Bronchus fibroblast of lung (primary cell): ENCODE measurements at places on chromosomes 5 and 9. TPM values are rescaled to one million over a fixed set of nuclear protein-coding genes. Genes with fewer than 3 reads are reported as not detected.

LIFR gene
- total RNA-seq, result 20.0 and 20.8 TPM in 2 replicates

RAB3C gene
- total RNA-seq, result not detected in 2 replicates

PAPPA gene
- total RNA-seq, result 11.1 and 11.3 TPM in 2 replicates

HAVCR2 gene
- total RNA-seq, result under 0.01 and 0.17 TPM in 2 replicates

SLC46A2 gene
- total RNA-seq, result not detected in 2 replicates

CDK5RAP2 gene
- 30.2 and 33.5 TPM in 2 replicates for total RNA-seq

MAMDC2 gene
- total RNA-seq, result 2.2 and 2.5 TPM in 2 replicates

TMEM171 gene
- total RNA-seq, result 2.2 and 3.0 TPM in 2 replicates

FSD1L gene
- total RNA-seq, result 0.84 and 1.0 TPM in 2 replicates
